T-helper 1 cell (primary cell): ENCODE measurements at places on chromosomes 3 and 15.

- DNase-seq: no peak
These were observed 1.2 kb upstream of the SPICE1 start for GRCh38 chr3:113516115-113516505.

GRCh38 chr3:176293276-176293675, 904.0 kb downstream of the TBL1XR1 start:
- DNase-seq: no peak

DNA sequence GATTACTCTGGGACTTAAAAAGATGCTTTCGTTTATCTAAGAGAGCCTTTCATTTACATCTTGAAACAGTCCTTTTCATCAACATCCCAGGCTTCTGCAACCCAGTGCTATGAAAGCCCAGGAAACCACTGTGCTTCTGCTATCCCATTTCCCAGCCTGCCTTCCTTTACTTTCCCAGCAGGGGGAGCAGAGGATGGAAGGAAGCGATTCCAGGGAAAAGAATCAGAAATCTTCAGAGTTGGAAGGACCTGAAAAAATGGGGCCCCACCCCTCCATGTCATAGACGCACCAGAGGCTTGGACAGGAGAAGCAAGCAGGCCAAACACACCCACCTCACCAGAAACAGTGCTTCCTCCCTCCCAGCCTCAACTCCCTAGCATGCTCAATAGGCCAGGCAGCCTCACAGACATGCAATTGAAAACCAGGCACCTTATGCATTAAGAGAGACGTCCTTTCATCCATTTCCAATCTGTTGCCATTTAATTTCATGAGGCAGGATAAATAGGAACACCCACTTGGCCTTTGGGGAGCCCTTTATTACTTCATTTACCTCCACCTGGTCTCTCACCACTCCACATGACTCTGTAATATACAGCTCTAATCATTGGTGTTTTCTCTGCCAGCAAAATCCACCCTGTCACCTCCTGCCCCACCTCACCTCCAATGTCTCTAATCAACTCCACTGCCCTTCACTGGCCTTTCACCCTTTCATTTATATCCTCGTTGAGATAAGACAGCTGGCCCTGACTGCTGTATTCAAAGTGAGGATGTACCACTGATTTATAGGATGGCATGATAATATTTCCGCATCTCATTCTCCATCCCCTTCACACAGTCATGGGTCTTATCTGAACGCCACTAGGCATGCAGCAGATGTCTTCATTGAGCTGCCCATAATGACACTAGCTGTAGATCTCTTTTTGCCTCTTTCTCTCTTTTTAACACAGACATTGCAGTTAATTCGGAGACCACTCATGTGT, 583.9 kb downstream of the NTRK3 start:
- no peak for DNase-seq

DNA sequence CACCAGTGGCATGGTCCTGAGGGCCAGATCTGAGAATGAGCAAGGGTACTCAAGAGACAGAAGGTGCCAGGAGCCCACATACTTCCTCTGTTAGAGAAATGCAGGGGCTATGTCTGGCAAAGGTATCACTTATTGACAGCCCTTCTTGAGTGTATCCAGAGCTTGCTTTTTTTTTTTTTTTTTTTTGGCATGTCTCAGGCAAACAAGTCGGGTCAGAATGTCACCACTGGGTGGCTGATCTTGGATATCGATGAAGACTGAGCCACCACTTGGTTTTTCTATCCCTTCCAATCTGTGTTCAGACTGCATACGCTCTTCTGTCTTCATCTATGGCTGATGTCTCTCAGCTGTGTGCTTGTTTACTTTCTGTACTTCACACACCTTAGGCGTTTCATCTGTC, 363.4 kb upstream of the C2CD4B start:
- no peak for DNase-seq

DNA sequence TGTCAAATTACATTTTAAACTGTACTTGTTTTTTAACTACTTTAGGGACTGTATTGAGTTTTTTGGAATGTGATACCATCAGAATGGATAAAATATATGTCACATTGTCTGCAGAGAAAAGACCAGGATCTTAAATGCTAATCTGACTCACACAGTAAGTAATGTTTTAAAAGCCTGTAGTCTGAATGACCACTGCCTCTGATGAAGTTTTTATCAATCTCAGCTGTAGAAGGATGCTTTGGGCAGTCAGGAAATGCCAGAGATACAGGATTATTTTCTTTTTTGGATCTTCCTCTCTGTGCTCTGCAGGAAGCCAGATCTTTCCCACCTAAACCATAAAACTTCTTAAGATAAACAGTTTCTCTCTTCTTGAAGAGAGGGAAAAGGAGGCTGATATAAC, 73.1 kb upstream of the PRTG start:
- no peak for DNase-seq
